Effector memory CD4-positive, alpha-beta T cell (primary cell): ENCODE measurements at places on chromosomes 6 and 20.

- no peaks in the 10 kb centered on the region for H3K27me3 ChIP-seq
- no peak overlapping the region for H3K27ac ChIP-seq
- peaks cover 21% of the 10 kb centered on the region for H3K4me1 ChIP-seq
- DNase-seq, result no peak
- H3K36me3 ChIP-seq, result peaks cover 85% of the 10 kb centered on the region
These were observed 51.5 kb downstream of the EZR start for GRCh38 chr6:158767709-158768108.

DNA sequence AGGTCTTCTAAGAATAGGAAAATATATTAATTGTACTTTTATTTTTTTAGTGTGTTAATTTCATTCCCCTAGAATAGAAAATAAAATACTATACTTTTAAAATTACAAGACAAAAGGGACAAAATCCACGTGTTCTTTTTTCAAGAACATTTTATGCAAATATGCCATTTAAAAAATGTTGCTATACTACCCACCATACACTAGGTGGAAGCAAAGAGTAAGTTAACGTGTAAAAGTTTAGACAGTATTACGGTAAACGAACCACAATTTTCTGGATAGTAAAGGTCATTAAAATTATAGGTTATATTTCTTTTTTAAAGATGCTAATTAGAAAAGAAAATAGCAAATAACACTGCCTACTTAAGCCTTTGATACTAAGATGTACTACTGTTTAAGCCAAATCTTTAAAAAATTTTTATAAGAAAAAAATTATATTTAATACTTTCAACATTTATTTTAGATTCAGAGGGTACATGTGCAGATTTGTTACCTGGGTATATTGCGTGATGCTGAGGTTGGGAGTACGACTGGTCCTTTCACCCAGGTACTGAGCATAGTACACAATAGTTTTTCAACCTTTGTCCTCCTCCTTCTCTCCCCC is 287.6 kb downstream of the PHF3 start:
- no peaks in the 10 kb centered on the region for H3K27me3 ChIP-seq
- no peak overlapping the region for H3K27ac ChIP-seq
- DNase-seq, result no peak
- no peaks in the 10 kb centered on the region for H3K36me3 ChIP-seq

GRCh38 chr20:48601798-48602197 is 226.0 kb downstream of the PREX1 start:
- no peaks in the 10 kb centered on the region for H3K4me1 ChIP-seq
- DNase-seq, result no peak
- H3K4me3 ChIP-seq, result no peak overlapping the region
- H3K27me3 ChIP-seq, result no peaks in the 10 kb centered on the region
- no peak overlapping the region for H3K27ac ChIP-seq

DNA sequence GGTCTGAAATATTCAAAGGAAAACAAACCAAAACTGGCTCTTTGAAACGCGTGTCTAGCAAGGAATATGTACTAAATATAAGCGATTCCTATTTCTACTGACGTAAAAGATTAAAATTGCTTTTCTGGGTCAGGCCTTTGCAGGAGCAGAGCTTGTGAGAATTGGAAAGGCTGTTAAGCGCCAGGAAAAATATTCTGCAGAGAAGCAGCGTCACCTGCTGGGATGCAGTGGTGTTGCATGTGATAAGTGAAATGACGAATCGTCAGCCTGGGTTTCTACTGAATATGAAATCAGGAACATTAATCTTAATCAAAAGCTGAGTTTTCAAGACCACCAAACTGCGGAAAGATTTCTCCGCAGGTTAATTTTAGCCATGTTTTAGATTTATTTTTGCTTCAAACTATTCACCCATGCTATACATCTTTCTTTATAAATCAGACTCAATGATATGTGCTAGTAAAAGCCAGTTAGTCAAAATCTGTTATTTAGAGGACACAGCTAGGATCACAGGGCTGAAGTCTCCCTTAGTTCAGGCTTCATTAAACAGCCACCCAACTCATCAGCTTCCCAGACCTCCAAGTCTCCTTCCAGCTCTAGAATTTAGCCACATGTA is 67.4 kb downstream of the ALDH8A1 start:
- DNase-seq, result peak; percentile 16
- H3K36me3 ChIP-seq, result no peaks in the 10 kb centered on the region
- H3K27ac ChIP-seq, result no peak overlapping the region

DNA sequence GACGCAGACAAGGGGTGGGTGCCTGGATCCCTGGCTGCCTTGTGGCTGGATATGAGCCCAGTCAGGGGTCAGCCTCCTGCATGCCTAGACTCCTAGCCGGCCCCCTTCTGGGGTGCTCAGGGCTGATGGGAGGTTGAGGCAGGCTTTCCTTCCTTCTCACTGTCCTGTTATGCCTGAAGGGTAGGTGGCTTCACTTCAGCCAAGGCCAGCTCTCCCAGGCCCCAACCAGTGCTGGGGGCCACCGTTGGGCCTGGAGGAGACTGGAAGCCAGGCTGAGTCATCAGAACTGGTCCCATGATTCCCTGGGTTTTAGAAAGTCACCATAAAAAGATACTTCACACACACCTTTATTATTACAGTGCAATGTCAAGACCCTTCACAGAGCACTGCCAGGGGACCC is 2.9 kb upstream of the POU5F1 start:
- H3K27me3 ChIP-seq, result no peaks in the 10 kb centered on the region
- no peak for DNase-seq
- H3K27ac ChIP-seq, result no peak overlapping the region
- no peaks in the 10 kb centered on the region for H3K36me3 ChIP-seq

GRCh38 chr20:10555865-10556308 is 117.9 kb downstream of the JAG1 start:
- H3K27ac ChIP-seq, result no peak overlapping the region
- no peaks in the 10 kb centered on the region for H3K4me1 ChIP-seq

GRCh38 chr6:167858842-167859664 is 32.3 kb downstream of the AFDN start:
- DNase-seq, result no peak
- H3K27me3 ChIP-seq, result no peaks in the 10 kb centered on the region
- H3K27ac ChIP-seq, result no peak overlapping the region
- H3K36me3 ChIP-seq, result no peaks in the 10 kb centered on the region

DNA sequence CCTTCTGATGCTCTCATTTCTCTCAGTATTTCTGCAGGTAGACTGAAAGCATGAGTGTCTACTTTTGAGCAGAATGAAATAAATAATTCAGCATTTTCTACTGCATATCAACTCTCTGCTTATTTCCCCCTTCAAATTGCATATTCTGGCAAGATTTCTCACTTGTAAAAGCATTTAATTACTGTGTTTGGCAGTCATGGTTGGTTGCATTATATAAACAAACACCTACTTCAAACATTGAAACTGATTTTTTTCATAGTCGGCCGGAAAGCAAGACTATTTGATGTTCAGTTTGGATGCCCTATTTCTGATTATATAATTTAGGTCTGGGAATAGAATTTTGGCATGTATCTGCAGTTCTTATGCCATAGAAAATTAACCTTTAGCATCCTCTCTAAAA is 73.1 kb downstream of the PLEKHG1 start:
- no peak for DNase-seq
- no peak overlapping the region for H3K4me3 ChIP-seq
- no peaks in the 10 kb centered on the region for H3K4me1 ChIP-seq
- no peaks in the 10 kb centered on the region for H3K27me3 ChIP-seq
- H3K27ac ChIP-seq, result no peak overlapping the region
- H3K36me3 ChIP-seq, result no peaks in the 10 kb centered on the region

DNA sequence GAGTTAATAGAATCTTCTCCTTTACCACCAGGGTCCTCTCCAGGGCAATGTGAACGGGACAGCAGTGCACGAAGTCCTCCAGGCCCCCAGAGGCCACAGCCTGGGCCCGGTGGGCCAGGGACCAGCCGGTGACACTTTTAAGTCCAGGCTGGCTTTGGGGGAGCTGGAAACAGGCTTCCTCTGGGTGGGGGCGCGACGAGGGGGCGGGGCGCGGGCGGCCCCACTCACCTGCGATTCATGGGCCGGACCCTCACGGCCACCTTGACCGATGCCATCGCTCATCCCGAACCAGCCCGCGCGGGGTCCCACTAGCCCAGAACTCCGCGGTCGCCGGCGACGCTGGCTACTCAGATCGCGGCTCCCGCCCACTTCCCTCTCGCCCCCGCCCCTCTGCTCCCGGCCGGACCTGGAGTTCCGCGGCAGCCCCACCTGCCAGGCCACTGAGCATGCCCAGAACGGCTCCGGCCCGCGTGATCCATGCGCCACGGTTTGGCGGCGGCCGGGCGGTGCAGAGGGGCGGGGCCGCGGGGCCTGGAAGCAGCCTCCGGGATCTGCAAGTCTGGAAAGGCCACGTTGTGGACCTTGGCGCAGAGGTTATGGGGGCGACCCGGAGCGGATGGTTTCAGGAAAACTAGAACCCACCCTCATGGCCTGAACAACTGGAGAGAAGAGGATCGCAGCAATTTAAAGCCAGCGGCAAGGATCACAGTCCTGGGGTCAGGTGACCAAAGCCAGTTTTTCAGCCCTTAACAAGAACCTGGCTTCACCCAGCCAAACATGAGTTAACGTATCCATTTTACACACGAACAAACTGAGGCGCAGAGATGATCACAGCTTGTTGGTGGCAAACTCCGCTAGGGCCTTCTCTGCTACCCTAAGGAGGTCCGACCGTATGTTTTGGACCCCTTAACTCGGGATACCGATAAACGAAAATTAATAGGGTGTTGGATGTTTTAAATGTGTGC is at the start of gene KIF16B:
Gene KIF16B, minus strand, starts transcription at position 448 of the 965 bp plus-strand sequence. Its CDS starts 173 bp downstream, at position 275.
- peak; percentile 78 for DNase-seq
- H3K4me1 ChIP-seq, result peaks cover 7% of the 10 kb centered on the region
- H3K27me3 ChIP-seq, result no peaks in the 10 kb centered on the region
- peak within 1 kb of the TSS; percentile 72 for H3K4me3 ChIP-seq

DNA sequence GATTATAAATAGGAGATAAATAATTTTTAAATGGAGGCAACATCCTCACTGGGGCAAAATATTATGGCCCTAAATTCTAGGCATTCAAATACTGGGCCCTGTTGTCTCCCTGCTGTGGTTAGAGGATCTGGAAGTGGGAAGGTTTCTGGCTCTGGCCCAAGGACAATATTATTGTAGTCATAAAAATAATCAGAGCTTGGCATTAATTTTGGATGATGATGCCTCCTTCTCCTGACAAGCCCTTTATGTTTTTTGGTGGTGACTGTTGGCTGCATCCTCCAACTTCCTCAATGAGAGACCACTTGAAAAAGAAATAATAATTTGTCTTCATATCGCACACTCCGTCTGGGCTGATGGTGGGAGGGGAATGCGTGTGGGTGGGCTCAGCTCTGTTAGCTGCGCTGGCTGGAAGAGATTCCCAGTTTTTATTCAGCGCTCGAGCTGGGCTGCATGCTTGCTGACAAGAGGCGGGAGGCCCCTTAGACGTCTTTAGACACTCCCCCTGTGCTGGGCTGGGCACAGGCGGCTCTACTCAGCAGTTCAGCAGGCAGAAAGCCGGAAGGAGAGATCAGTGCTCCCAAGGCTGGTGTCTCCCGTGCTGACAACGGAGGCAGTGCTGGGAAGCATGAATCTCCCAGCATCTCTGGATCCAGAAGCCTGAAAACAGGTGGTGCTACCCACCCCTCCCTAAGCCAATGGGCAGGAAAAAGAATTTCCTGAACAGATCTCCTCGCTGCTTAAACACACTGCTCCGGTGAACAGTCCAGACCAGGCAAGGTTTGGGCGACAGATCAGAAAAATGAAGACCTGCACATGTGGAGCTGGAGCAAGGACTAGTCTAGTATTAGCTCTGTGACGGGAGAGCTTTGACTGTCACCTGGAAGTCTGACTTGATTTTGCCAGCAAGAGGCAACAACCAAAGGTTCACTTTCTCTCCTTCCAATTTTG is 97.7 kb downstream of the SYCP2 start:
- H3K27me3 ChIP-seq, result no peaks in the 10 kb centered on the region
- no peaks in the 10 kb centered on the region for H3K4me1 ChIP-seq
- no peaks in the 10 kb centered on the region for H3K36me3 ChIP-seq
- DNase-seq, result no peak
- H3K27ac ChIP-seq, result no peak overlapping the region

GRCh38 chr20:60587986-60588385 is 629.8 kb downstream of the CDH26 start:
- no peak overlapping the region for H3K4me3 ChIP-seq
- no peaks in the 10 kb centered on the region for H3K27me3 ChIP-seq
- no peak overlapping the region for H3K27ac ChIP-seq
- DNase-seq, result no peak
- H3K36me3 ChIP-seq, result no peaks in the 10 kb centered on the region
- H3K4me1 ChIP-seq, result no peaks in the 10 kb centered on the region

- H3K4me3 ChIP-seq, result no peak overlapping the region
- no peaks in the 10 kb centered on the region for H3K27me3 ChIP-seq
- no peaks in the 10 kb centered on the region for H3K36me3 ChIP-seq
- H3K4me1 ChIP-seq, result no peaks in the 10 kb centered on the region
These were observed 95.5 kb upstream of the RNF24 start for GRCh38 chr20:4110885-4111284.

DNA sequence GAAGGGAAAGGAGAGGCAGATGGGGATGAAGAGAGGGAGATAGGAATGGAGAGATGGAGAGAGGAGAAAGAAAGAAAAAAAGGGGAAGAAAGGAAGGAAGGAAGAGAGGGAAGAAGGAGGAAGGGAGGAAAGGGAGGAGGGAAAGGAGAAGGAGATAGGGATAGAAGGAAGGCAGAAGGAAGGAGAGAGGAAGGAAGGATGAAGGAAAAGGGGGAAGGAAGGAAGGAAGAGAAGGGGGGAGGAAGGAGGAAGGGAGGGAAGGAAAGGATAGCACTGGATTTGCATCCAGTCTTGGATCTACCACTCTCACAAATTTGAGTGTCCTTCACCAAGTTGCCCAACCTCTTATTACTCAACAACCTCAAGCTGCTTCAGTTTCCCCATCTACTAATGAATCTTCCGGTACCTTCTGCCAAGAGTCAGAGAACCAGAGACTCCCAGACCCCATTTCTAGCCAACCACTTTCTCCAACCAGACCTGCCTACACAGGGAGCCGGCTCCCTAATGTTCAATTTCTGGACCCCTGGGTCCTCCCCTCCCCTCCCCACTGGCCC is 79.7 kb upstream of the FOXP4 start:
- no peak overlapping the region for H3K27ac ChIP-seq
- H3K4me1 ChIP-seq, result peaks cover 7% of the 10 kb centered on the region
- H3K27me3 ChIP-seq, result peaks cover 22% of the 10 kb centered on the region
- no peak for DNase-seq

DNA sequence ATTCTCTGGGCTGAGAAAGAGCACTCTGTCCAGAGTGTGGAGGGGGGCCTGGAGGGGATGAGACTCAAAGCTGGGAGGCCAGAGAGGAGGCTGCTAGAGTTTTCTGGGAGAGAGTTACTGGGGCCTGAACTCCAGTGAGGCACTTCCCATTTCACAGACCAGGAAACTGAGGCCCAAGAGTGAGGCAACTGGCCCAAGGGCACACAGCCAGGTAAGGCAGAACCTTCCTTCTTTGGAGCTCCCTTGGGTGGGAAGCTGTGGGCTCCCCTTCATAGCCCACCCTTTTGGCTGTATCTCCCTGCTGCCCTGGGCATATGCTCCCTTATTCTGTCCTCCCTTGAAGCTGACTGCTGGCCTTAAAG is 34.4 kb downstream of the ANGPT4 start:
- no peak overlapping the region for H3K27ac ChIP-seq
- H3K27me3 ChIP-seq, result peaks cover 3% of the 10 kb centered on the region
- no peak for DNase-seq

GRCh38 chr20:52004715-52005114 is 186.9 kb downstream of the ZFP64 start:
- no peaks in the 10 kb centered on the region for H3K36me3 ChIP-seq
- no peak for DNase-seq
- no peak overlapping the region for H3K27ac ChIP-seq
- no peaks in the 10 kb centered on the region for H3K27me3 ChIP-seq
- no peaks in the 10 kb centered on the region for H3K4me1 ChIP-seq
